ENCODE measurements at places on chromosomes 6 and 20.

- H3K4me3 ChIP-seq, result no peak overlapping the region
- DNase-seq, result no peak
- H3K36me3 ChIP-seq, result no peaks in the 10 kb centered on the region
- no peak overlapping the region for H3K27ac ChIP-seq
- no peaks in the 10 kb centered on the region for H3K27me3 ChIP-seq
Observed at GRCh38 chr6:64590965-64591675, 955.5 kb downstream of the PHF3 start.

DNA sequence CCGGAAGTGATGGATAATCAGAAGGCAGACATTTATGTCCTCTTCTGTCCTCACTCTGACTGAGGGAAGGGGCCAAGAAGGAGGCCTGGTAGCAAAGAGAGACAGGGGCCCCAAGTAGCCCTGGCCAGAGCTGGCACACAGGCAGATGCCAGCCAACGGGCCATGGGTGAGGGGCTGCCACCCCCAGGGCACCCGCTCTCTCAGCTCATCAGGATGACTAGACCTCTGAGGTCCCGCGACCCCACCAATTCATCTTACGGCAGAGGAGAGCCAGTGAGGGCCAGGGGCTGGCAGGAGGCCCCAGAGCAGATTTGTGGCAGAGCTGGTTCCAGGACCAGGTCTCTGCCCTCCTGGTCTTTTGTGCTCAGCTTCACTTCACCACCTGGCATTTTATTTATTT is 43.1 kb upstream of the MDFI start:
- no peak overlapping the region for H3K27ac ChIP-seq
- no peaks in the 10 kb centered on the region for H3K27me3 ChIP-seq
- no peak overlapping the region for H3K4me3 ChIP-seq
- no peaks in the 10 kb centered on the region for H3K4me1 ChIP-seq
- no peak for DNase-seq

- peaks cover 27% of the 10 kb centered on the region for H3K36me3 ChIP-seq
- DNase-seq, result no peak
- H3K4me3 ChIP-seq, result no peak overlapping the region
- H3K4me1 ChIP-seq, result peaks cover 4% of the 10 kb centered on the region
- H3K27ac ChIP-seq, result no peak overlapping the region
- no peaks in the 10 kb centered on the region for H3K27me3 ChIP-seq
Observed at GRCh38 chr20:47223896-47224295, 132.6 kb downstream of the ZMYND8 start.

- no peak for DNase-seq
- no peaks in the 10 kb centered on the region for H3K27me3 ChIP-seq
- H3K4me3 ChIP-seq, result no peak overlapping the region
- H3K36me3 ChIP-seq, result no peaks in the 10 kb centered on the region
- no peaks in the 10 kb centered on the region for H3K4me1 ChIP-seq
Observed at GRCh38 chr6:20948556-20948955, 414.3 kb downstream of the CDKAL1 start.

GRCh38 chr20:7106910-7107309 is 339.4 kb downstream of the BMP2 start:
- no peaks in the 10 kb centered on the region for H3K4me1 ChIP-seq
- no peak for DNase-seq
- no peak overlapping the region for H3K27ac ChIP-seq
- no peaks in the 10 kb centered on the region for H3K27me3 ChIP-seq
- H3K4me3 ChIP-seq, result no peak overlapping the region

DNA sequence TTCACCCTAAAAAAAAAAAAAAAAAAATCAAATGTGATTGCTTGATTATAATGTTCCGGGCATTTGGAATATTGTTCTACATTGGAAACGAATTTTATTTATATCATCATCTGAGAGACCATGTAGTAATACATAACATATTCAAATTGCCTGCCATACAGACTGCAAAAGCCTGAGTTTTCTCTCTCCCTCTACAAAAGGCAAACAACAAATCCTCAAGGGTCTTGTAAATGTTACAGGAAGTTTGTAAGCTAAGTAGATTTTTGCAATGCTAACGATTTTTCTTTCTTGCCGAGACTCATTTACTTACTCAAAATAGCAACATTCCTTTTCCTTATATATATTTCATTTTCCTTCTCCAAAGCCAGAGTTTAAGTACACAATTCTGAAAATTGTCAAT is 49.0 kb upstream of the HTR1E start:
- H3K36me3 ChIP-seq, result no peaks in the 10 kb centered on the region
- peaks cover 3% of the 10 kb centered on the region for H3K27me3 ChIP-seq

GRCh38 chr6:156167016-156167624 is 610.1 kb upstream of the ARID1B start:
- peaks cover 3% of the 10 kb centered on the region for H3K27me3 ChIP-seq
- H3K27ac ChIP-seq, result no peak overlapping the region
- no peaks in the 10 kb centered on the region for H3K4me1 ChIP-seq
- no peak overlapping the region for H3K4me3 ChIP-seq

- no peaks in the 10 kb centered on the region for H3K36me3 ChIP-seq
- no peaks in the 10 kb centered on the region for H3K27me3 ChIP-seq
- no peak overlapping the region for H3K4me3 ChIP-seq
- no peaks in the 10 kb centered on the region for H3K4me1 ChIP-seq
- DNase-seq, result no peak
Observed at GRCh38 chr6:45808917-45809316, 206.7 kb downstream of the CLIC5 start.

DNA sequence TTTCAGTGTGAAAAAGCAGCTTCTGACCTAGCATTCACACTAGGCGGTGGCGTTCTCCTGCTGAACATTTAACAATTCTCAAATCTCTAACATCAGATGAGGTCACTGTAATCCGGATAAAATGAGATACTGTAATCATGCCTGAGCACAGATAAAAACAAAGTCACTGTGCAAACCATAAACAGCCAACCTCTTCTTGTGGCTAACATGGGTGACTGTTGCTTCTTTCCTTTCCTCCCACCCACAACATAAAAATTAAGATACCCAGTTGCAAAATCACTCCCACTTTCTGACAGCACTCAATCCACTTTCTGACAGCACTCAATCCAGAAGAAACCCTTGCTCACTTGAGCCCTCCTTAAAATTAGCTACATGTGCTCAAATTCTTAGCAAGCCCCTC is 11.5 kb upstream of the ALDH8A1 start:
- peaks cover 25% of the 10 kb centered on the region for H3K36me3 ChIP-seq
- no peaks in the 10 kb centered on the region for H3K27me3 ChIP-seq
- H3K27ac ChIP-seq, result no peak overlapping the region

- no peaks in the 10 kb centered on the region for H3K4me1 ChIP-seq
- H3K27me3 ChIP-seq, result no peaks in the 10 kb centered on the region
- DNase-seq, result no peak
Observed at GRCh38 chr20:8315639-8316573, 183.8 kb downstream of the PLCB1 start.

DNA sequence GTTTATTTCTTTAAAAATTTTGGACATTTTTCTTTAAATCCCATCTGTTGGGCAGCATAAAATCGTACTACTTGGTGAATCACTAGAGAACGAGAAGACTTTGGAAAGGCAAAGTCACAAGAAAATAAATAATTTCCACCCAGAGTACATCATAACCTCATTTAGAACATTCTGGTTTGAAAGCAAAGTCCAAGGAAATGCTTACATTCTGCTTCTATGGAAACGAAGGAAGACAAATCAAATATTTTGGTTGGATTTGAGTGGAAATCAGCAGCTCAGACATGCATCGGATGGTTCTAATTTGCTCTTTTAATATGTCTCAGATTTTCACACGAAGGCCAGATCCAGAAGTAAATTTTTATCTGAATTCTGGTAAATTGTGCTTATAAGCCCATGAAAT is 60.7 kb upstream of the LTV1 start:
- no peak for DNase-seq
- H3K27me3 ChIP-seq, result no peaks in the 10 kb centered on the region
- peaks cover 6% of the 10 kb centered on the region for H3K36me3 ChIP-seq
- H3K27ac ChIP-seq, result no peak overlapping the region

- H3K27ac ChIP-seq, result no peak overlapping the region
- peaks cover 22% of the 10 kb centered on the region for H3K4me1 ChIP-seq
- H3K4me3 ChIP-seq, result peak overlapping the region; percentile 65
- no peaks in the 10 kb centered on the region for H3K36me3 ChIP-seq
Observed at GRCh38 chr6:1316489-1316971, 4.6 kb downstream of the FOXQ1 start.

GRCh38 chr6:5125152-5126006 is 40.2 kb downstream of the PPP1R3G start:
- H3K4me3 ChIP-seq, result no peak overlapping the region
- H3K36me3 ChIP-seq, result no peaks in the 10 kb centered on the region
- H3K4me1 ChIP-seq, result peaks cover 7% of the 10 kb centered on the region

GRCh38 chr6:142934106-142934505 is 10.9 kb downstream of the HIVEP2 start:
- peak overlapping the region; percentile 6 for H3K27ac ChIP-seq
- H3K27me3 ChIP-seq, result no peaks in the 10 kb centered on the region
- no peaks in the 10 kb centered on the region for H3K36me3 ChIP-seq
- DNase-seq, result no peak

- no peaks in the 10 kb centered on the region for H3K27me3 ChIP-seq
- H3K4me3 ChIP-seq, result no peak overlapping the region
- no peak overlapping the region for H3K27ac ChIP-seq
- no peaks in the 10 kb centered on the region for H3K36me3 ChIP-seq
- no peaks in the 10 kb centered on the region for H3K4me1 ChIP-seq
Observed at GRCh38 chr6:45677381-45678284, 299.9 kb upstream of the SUPT3H start.

- H3K27me3 ChIP-seq, result no peaks in the 10 kb centered on the region
- DNase-seq, result no peak
- H3K4me3 ChIP-seq, result no peak overlapping the region
- no peaks in the 10 kb centered on the region for H3K4me1 ChIP-seq
- no peak overlapping the region for H3K27ac ChIP-seq
Observed at GRCh38 chr6:85113934-85114580, 335.8 kb upstream of the NT5E start.

DNA sequence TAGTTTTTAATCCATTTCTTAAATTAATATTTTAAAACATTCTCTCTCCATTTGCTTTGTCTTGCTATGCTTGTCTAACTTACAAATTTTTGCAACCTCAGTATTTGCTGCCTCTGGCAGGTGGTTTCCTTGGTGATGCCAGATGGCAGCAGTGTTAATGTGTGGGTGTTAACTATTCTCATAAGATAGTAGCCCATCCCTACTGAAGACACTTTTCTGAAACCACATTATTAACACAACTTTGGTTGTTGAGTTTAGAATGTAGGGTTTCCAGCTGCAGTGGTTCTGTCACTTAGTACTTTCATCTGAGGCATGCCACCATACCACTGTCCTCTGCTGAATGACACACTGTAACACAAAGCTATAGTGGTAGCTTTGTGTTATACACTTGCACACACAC is 75.1 kb downstream of the MYO6 start:
- DNase-seq, result no peak
- H3K36me3 ChIP-seq, result peaks cover 1% of the 10 kb centered on the region
- no peak overlapping the region for H3K4me3 ChIP-seq
- no peak overlapping the region for H3K27ac ChIP-seq
- H3K27me3 ChIP-seq, result no peaks in the 10 kb centered on the region

- H3K4me3 ChIP-seq, result no peak overlapping the region
- no peaks in the 10 kb centered on the region for H3K27me3 ChIP-seq
- H3K36me3 ChIP-seq, result no peaks in the 10 kb centered on the region
- no peak for DNase-seq
- H3K4me1 ChIP-seq, result no peaks in the 10 kb centered on the region
- no peak overlapping the region for H3K27ac ChIP-seq
Observed at GRCh38 chr20:43022568-43022967, 167.1 kb downstream of the PTPRT start.

GRCh38 chr6:66731310-66731709 is 1024.3 kb upstream of the EYS start:
- DNase-seq, result no peak
- H3K36me3 ChIP-seq, result no peaks in the 10 kb centered on the region
- H3K27ac ChIP-seq, result no peak overlapping the region

GRCh38 chr6:157224178-157224950 is 99.0 kb downstream of the TMEM242 start:
- DNase-seq, result no peak
- no peaks in the 10 kb centered on the region for H3K27me3 ChIP-seq
- no peaks in the 10 kb centered on the region for H3K4me1 ChIP-seq
- no peaks in the 10 kb centered on the region for H3K36me3 ChIP-seq

GRCh38 chr20:50580016-50580747 is 70.0 kb downstream of the PTPN1 start:
- H3K27ac ChIP-seq, result no peak overlapping the region
- H3K4me3 ChIP-seq, result no peak overlapping the region
- peaks cover 39% of the 10 kb centered on the region for H3K36me3 ChIP-seq
- H3K27me3 ChIP-seq, result no peaks in the 10 kb centered on the region

DNA sequence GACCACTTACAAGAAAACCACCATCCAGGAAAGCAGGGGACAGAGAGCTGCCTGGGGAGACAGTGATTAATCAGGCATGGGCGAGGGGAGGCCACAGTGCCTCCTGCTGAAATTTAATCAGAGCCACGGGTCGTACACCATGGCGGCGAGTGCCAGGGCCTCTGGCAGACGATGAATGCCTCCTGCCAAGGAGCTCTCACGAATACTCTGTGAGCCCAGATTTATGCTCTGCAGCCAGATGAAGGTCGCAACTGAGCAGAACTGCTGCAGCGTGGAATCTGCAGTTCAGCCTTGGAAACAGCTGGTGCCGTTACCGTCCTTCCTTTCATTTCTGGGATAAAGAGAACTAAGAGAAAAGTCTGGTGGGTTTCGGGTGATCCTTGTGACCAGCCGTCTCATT is 85.6 kb downstream of the BFSP1 start:
- H3K4me1 ChIP-seq, result no peaks in the 10 kb centered on the region
- no peak overlapping the region for H3K27ac ChIP-seq
- no peak overlapping the region for H3K4me3 ChIP-seq
- no peak for DNase-seq
- no peaks in the 10 kb centered on the region for H3K36me3 ChIP-seq

DNA sequence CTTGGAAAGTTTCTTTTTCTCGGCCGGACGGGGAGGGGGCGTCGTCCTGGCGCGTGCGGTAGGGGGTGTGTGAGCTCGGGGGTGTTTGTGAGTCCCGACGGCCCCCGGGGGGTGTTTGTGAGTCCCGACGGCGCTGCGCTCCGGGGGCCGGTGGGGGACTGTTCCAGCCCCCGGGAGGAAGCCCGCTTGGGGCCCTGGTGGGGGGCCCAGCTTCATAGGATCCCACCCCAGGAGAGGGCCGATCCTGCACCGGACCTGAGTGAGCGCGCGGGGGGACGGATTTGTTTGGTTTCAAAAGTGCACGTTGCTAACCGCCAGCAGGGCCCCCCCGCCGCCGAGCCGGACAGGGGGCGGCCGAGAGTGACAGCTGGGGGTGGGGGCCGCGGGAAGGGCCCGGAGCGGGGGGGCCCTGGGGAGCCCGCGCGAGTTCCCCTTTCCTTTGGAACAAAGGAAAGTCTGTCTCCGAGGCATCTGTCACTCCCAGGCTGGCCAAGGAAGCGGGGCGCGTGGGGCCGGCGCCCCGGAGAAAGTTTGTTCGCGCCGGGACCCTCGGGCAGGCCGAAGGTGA is 485 bp downstream of the TGIF2 start:
- H3K27me3 ChIP-seq, result no peaks in the 10 kb centered on the region
- H3K27ac ChIP-seq, result peak overlapping the region; percentile 98
- H3K36me3 ChIP-seq, result no peaks in the 10 kb centered on the region
- peak overlapping the region; percentile 88 for H3K4me3 ChIP-seq
- H3K4me1 ChIP-seq, result peaks cover 6% of the 10 kb centered on the region
- peak; percentile 47 for DNase-seq

Data from liver (tissue), 10 donors.